ENCODE measurements at places on chromosomes 2 and 18. TPM values are rescaled to one million over a fixed set of nuclear protein-coding genes. Genes with fewer than 3 reads are reported as not detected.

DNA sequence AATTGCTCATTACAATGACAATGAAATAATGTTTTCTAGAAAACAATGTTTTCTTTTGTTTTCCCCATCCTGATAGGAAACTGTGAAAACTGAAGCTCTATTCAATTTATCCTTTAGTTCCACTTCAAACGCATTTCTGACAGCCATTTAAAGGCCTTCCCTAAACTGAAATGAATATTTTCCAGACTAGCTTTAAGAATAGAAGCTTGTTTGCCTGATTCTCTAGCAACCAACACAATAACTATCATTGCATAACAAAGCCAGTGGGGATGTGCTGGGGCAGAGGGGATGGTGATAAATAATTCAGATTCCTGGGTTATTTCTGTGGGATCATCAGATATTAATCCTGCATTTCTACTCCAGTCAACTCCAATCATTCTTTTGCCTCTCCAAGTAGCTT is 427.1 kb downstream of the RND3 start:
- no peak for DNase-seq
- H3K36me3 ChIP-seq: no peaks in the 10 kb centered on the region
- no peak overlapping the region for H3K27ac ChIP-seq
- H3K27me3 ChIP-seq: no peaks in the 10 kb centered on the region
- H3K4me3 ChIP-seq: no peak overlapping the region

DNA sequence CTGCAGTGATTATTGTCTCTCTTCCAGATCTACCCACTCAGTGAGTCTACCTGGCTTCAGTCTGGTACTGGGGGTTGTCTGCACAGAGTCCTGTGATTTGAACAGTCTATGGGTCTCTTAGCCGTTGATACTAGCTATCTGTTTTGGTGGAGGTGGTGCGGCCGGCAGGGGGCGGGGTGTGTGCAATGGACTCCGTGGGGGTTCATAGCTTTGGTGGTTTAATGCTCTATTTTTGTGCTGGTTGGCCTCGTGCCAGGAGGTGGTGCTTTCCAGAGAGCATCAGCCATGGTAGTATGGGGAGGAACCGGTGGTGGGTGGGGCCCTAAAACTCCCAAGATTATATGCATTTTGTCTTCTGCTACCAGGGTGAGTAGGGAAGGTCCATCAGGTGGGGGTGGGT is 1120.1 kb upstream of the FAM98A start:
- no peaks in the 10 kb centered on the region for H3K4me1 ChIP-seq
- H3K36me3 ChIP-seq: no peaks in the 10 kb centered on the region
- no peak overlapping the region for H3K4me3 ChIP-seq
- H3K27me3 ChIP-seq: no peaks in the 10 kb centered on the region
- no peak for DNase-seq

HOXD12 gene
- not detected for total RNA-seq

- no peak for DNase-seq
- peaks cover 6% of the 10 kb centered on the region for H3K4me1 ChIP-seq
- no peak overlapping the region for H3K4me3 ChIP-seq
- no peaks in the 10 kb centered on the region for H3K27me3 ChIP-seq
These were observed 318.0 kb downstream of the ZEB2 start for GRCh38 chr2:144201868-144202468.

- no peaks in the 10 kb centered on the region for H3K36me3 ChIP-seq
- no peak overlapping the region for H3K4me3 ChIP-seq
- no peak overlapping the region for H3K27ac ChIP-seq
- H3K4me1 ChIP-seq: peaks cover 7% of the 10 kb centered on the region
- DNase-seq: no peak
These were observed 20.9 kb downstream of the RAB10 start for GRCh38 chr2:26054598-26055348.

RNPEPL1 gene
- total RNA-seq: 95.1 TPM

DNAH6 gene
- total RNA-seq: 0.40 TPM
